ENCODE measurements at places on chromosomes 2 and 18.

- no peak for DNase-seq
Measured at GRCh38 chr2:74253971-74254310, 55.5 kb downstream of the MTHFD2 start.

DNA sequence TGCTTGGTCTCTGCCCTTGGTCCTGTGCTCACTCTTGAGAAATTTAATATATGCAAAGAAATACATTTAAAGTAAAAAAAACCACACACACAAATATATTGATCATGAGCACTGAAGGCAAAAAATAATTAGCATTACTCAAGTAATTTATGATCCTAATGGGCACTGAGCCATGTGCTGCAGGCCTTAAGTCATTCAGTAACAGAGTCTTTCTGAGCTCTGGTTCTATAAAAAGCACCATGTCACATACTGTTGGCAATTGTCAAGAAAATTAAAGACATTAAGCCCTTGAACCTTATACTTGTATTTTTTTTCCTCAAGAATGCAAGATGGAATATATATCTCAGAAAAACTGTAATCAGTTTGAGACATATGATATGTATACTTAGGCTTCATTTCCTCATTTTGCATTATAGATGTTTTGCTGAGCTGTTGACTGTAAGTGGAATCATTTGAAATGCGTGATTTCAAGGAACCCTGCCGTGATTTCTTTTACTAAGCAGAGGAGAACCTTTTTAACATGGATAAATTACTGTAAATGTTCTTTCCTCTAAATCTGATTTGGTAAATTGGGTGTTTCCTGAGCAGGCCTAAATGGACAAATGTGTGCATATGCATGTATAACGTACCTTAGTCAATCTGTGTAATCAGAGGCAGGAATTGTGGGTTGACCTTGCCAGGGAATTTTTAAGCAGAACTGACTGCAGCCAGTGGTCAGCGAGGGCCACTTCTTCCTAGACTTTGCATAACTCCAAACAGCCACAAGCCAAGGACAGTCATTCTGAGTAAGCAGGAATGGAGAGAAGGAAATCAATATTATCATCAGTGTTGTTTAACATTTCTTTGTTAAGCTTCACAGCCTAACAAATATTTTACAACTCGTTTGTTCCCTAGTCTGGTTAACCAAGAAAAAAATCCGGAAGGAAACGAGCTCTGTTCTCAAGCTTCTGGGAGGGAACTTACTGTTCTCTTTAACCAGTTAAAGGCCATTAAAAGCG is 191.5 kb upstream of the ATP5MC3 start:
- no peak for DNase-seq

GRCh38 chr2:143934626-143935481 is 585.1 kb downstream of the ZEB2 start:
- no peak for DNase-seq

DNA sequence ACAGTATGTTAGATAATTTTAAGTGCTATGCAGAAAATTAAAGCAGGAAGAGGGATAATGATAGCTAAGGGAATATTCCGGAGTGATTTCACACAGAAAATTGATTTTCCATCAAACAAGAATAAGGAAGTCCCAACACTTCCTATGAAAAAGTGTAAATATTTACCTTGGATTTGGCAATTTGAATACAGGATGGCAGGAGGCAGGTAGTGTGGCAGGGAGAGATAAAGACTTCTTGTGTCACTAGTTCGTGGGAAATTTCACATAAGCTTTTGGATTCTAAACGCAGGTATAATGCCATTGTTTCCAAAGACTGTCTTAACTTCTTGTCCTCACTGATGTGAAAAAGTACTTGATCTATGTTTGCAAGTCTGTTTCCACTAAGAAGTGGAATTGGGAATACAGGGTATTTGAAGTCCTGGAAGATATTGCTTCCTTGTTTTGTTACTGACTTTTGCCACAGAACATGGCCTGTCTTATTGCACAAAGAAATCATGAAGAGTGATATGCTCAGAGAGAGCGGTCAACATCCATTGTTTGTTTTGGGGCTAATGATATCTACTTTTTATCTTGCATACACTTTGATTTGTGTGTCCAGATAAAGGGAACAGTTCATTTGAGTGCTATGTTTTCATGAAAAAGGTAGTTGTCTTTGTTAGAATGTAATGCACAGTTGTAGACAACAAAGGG is 1216.1 kb upstream of the FAM98A start:
- no peak for DNase-seq

DNA sequence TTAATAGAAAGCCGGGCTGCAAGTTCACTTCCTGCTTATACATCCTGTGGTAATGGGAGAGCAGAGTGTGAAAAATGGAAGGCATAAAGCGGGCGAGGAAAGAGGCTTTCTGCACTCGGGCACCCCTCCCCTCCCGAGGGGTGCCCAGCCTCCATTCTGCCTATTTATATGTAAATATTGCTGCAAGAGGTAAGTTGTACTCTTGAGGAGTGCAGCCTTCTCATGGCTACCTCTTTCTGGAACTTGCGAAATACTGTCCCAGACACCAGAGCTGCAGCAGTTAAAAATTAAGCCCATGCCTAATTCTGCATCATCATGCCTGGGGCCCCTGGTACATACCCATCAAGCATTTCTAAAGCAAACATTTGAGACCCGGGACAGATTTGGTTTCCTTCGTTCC is 156.0 kb downstream of the GBX2 start:
- no peak for DNase-seq

Measured in ovary (tissue), 10 donors.